Lung microvascular endothelial cell (primary cell): ENCODE measurements at places on chromosomes 7 and 10. TPM values are rescaled to one million over a fixed set of nuclear protein-coding genes. Genes with fewer than 3 reads are reported as not detected.

The UCMA gene
- total RNA-seq, result not detected in 2 replicates

DNA sequence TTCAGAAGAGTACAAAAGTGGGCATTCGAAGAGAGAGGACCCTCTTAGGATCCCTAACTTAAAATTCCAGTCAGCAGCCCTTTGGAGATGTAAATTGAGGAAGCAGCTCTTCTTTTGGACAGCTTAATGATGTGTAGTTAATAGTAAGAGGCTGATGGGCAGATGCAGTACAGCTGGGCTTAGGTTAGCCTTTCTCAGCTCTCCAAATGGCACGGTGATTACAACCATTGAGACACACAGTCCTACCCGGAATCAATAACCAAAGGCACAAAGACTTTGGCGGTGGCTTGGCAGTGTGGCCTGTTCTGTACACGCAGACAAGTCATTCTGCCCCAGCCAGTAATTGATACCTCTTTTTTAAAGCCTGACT, 26.8 kb downstream of the GAD2 start:
- no peak for DNase-seq

DNA sequence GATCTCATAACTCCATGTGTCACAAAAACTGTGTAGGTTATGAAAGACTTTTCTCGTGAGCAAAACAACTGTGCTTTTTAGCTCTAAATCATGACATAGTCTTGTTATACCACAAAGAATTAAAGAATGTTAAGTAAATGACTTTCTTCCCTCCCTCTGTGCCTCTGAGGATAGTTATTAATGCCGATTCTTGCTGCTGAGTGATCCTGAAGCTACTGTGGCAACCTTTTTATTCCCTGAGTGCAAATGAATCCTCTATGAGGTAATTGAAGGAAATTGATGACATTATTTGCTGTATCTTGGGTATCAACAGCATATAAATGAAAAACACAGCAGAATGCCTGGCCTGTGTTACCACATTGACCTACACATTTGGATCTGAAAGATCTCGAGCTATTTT, 142.2 kb upstream of the HDAC9 start:
- no peak for DNase-seq

DNA sequence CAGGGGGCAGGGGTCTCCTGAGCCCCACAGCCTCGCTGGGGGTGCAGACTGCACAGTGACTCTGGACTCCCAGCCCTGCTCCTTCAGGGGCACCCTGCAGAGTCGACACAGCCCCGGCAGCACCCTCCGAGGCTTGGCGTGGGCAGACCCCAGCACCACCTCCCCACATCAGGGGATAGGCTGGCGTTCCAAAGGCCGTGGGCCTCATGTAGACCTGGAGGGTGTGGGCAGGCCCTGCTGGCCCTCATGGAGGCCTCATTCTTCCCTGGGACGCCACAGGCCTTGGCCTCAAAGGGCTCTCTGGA, 265.9 kb downstream of the ELFN1 start:
- no peak for DNase-seq

GRCh38 chr7:26958834-26959233, 94.4 kb upstream of the SKAP2 start:
- peak; percentile 94 for DNase-seq

DNA sequence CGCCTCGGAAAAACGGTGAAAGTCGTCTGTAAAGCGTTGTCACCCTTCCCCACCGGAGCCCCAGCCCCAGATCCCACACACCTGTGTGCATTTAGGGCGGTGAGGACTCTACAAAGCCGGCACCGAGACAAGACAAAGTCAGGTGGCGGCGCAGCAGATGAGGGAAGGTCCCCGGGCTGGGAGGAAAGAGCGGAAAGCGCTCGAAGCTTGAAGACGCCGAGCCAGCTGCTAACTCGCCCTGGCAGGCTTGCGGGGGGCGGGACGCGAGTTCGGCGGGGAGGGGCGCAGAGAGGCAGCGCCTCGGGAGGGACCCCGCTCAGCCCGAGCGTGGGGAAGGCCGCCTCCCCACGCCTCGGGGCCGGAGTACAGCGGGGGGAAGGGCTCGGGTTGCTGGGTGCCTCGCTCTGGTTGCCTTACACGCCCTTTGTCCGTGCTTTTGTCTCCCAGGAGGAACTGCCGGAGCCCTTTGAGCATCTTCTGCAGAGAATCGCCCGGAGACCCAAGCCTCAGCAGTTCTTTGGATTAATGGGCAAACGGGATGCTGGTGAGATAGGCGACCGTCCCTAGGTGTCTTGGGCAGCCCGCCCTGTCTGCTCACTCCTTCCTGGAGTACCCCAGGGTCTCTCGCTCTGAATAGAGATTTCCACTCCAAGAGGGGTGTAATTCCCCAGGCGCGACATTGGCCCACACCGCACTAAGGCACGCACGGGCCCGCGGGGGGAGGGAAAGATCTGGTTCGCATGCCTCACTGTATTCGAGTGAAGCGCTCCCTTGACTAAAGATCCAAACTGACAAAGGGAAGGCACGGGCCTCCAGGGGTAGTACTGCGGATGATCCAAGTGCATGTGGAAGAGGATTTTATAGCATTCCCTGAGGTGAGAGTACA, 1.6 kb downstream of the TAC1 start:
- DNase-seq, result no peak

DNA sequence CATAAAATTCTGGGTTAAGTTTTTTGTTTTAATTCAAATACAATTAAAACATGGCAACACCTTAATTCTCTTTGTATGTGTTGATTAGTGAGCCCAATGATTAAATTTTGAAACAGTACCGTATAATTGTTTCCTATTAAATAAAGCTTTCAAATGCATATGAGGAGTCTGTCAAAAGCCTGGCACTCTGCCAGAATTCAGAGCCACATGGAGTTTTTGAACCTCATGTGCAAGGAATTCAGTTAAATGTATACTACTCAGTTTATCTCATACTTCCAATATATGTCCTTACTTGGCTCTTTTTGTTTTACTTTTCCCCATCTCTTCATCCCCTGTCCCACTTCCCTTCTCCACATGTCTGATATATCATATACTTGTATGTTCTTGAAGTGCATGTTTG, 165.6 kb upstream of the FAM3C start:
- peak; percentile 32 for DNase-seq

The ABI1 gene
- 23.3 and 27.8 TPM in 2 replicates for total RNA-seq

The GRID2IP gene
- under 0.01 TPM in 2 replicates for total RNA-seq

GRCh38 chr10:29670761-29671160, 36.0 kb upstream of the SVIL start:
- no peak for DNase-seq

- no peak for DNase-seq
These were observed 79.6 kb downstream of the SEC61G start for GRCh38 chr7:54679490-54679817.

The LEP gene
- total RNA-seq, result not detected in 2 replicates

DNA sequence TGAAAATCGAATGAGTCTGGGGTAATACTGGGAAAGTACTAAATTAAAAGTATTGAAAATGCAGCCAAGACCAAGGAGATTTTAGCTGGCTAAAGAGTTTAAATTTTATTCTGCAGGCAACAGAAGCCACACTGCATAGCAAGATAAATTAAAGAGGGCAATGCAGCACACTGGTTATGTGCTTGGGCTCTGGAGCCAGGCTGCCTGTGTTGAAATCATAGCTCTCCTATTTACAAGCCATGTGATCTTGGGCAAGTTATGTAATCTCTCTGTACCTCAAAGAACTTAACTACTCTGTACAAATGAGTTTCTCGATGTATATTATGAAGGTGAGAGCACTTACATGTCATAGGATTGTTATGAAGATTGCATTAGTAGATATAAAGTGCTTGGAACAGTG, 9.9 kb downstream of the SLC25A13 start:
- DNase-seq, result no peak

The ARHGEF35 gene
- under 0.01 TPM in 1 of 2 replicates, not detected in the other for total RNA-seq

DNA sequence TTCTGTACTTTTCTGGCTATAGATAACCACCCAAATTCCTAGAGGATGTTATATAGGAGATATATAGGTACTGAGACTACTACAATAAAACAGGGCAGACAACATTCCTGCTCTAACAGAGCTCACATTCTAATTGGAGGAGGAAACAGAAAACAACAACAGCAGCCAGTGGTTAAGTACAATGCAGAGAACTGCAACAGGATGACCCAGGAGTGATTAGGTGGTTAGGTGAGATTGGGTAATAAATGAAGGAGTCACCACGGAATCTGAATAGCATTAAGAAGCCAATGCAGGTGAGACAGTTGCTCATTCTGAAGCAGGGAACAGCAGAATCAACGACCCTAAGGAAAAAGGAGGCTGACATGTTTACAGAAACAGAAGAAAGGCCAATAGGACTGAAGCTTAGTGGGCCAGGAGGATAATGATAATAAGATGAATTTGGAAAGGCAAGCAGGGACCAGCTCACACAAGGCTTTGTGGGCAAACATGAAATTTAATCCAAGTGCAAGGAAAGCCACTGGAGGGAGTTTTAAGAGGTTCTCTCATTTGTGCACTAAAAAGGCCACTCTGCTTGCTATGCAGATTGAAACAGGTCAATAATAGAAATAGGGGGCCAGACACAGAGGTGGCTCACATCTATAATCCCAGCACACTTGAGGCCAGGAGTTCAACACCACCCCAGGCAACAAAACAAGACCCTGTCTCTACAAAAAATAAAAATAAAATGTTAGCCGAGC, 16.9 kb upstream of the REEP3 start:
- no peak for DNase-seq

- DNase-seq, result peak; percentile 63
These were observed 90.2 kb downstream of the DLG5 start for GRCh38 chr10:77836299-77836820.

DNA sequence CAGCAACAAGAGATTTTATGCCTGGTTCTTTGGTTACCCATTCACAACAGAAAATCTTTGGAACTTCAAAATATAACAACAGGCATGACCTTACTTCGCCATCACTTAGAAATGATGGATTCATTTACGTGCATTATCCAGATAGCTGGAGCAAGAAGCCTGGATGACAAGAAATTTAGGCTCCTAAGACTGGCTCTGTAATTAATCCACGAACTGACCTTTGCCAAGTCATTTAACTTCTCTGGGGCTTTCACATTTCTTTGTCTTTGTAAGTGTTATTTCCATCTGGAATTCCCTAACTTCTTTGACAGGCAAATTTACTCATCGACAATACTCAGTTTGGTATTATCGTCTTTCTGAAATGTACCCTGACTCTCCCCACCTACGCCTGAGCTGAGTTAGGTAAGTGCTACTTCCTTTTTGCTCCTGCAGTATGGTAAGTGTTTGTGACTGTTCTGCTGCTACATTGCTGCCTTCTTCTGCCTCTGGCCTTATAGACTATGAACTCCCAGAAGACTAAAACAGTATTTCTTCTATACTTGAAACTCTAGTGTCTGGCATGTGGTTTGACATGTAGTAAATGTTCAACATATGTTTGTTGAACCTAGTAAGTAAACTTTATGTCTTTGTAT, 5.5 kb upstream of the MDFIC start:
- DNase-seq, result no peak

DNA sequence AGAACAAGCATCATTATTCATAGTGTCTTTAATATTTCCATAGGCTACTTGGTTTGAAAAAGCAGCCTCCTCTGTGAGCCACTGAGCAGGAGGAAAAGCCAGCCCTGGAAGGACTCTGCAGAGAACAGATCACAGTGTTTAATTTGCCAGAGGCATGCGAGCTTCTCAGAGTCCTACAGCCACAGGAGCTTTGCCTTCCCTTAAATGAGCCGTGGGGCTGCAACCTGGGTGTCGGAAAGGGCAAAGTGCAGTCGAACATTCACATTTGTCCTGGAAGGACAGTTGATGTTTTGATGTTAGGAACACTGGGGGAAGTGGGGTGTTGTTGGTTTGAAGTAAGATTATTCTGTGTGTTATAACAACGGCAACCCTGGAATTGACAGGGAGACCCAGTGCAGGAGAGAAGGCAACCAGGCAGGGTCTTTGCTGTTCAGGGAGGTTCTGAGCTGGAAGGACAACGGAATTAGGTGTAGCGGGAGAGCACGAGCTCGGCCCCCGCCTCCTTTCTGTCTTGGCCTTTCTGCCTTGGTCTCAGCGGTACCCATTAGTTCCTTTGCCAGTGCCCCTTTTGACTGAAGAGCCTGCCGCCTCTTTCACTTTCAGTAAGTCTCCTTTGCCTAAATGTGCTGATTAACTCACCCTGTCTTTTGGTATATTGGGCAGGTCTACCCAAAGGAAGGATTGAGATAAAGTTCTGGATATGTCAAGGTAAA, 192.3 kb upstream of the PITRM1 start:
- DNase-seq, result no peak

The VPS37D gene
- total RNA-seq, result 2.6 and 2.8 TPM in 2 replicates

GRCh38 chr10:31314256-31315150, 4.5 kb upstream of the ZEB1 start:
- peak; percentile 75 for DNase-seq

DNA sequence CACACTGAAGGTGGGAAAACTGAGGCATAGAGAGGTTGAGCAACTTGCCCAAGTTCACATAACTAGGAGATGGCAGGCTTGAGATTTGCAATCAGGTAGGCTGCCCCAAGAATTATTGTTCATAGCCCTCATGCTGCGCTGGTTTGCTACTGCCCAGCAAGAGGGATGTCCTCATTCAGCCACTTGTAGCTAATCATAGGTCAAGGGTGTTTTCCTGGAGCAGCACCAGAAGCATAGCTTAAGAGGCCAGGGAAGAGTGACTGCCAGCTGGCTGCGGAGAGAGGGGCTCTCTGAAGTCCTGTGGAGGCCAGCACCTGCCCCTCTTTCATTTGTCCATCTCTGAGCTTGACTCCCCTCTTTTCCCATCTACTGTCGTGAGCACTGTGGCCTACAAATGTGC, 15.0 kb downstream of the CDHR3 start:
- no peak for DNase-seq

GRCh38 chr10:101538446-101538845, 49.6 kb downstream of the POLL start:
- DNase-seq, result no peak

DNA sequence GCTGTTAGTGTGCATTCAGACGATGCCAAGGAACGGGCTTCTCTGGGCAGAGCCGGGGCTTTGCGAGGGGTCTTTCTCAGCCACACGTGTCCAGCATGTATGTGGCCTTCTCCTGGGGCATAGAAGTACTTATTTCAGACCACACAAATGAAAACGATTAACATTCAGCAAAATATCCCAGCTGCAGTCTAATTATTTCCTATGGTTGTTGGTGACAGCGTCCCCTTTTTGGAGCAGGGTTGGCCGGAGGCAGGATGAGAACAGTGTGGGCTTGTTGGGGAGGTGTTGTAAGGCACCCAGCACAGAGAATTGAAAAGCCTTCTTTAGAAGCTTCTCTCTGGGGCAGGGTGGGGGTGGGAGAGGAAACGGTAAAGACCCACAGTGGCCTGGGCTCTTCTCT, 54.2 kb downstream of the PTPRE start:
- no peak for DNase-seq

The GPR15LG gene
- total RNA-seq, result not detected in 2 replicates

DNA sequence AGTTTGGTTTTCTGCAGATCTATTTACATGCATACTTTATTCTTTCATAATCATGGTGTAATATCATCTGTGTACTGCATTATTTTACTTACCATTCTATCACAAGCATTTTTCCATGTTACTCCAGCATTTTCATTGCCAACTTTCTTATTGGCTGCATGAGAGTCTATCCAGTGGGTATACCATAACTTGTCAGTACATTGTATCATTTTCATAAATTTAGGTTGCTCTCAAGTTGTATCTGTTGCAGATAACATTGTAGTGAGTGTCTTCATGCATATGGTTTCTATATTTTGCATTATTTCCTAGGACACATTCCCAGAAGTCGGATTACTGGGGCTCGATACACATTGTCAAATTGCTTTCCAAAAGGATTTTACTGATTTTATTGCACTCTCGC, 87.2 kb upstream of the INSYN2A start:
- no peak for DNase-seq
